Stimulated activated CD8-positive, alpha-beta memory T cell treated with anti-CD3 and anti-CD28 coated beads, Interleukin-7, amount 100 ng/mL, for 24 hours (primary cell): ENCODE measurements at places on chromosomes 2 and 18.

DNA sequence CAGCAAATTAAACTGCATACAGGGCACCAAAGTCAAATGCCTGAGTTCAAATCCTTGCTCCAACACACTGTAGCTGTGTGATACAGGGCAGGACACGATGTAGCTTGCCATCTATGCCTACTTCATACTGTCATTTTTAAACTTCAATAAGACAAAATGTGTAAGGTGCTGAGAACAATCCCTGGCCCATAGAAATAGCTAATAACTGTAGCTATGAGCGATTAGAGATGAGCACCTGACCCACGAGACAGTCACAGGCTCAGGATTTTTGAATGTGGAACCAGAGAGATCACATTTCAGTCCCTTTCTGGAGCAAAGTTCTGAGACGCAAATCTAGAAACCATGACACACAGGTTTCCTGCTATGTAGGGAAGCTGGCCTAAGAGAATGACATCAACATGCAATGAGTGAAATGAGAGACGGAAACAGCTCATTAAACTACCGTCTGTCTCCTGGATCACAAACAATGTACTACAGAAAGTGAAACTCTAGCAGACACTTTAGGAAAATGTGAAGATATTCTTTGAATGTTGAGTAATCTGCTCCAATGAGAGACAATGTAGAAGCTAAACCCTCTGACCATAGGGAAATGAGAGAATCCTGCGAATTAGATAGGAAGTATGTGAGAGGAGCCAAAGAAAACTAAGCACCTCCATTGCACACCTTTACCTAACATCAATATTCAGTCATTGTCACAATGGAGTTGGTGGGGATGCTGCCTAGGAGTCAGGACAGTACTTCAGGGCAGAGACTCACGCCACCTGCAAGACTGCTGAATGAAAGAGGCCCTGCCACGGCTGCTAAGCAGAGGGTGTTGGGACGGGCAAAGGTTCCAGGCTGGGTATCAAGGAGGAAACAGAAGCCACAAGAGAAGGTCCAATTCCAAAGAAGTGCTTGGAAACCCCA is 25.5 kb downstream of the B4GALT6 start:
- no peak for DNase-seq

DNA sequence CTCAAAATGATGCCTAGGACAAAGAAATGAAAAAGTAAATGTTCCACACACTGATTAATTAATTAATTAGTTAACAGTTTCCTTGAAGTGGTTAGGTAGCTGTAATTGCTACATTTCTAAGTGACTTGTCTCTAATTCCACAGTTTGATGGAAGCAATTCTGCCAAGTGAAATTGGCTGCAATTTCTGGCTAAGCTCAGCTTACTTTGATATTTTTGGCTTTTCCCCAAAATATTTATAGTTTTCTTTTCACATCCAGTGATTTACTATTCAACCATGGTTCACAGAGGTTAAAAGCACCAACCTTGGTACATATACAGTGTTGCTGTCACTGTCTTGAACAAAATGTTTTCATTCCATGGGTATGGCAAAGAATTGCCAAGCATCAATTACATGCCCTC is 459.5 kb upstream of the CDH20 start:
- DNase-seq, result no peak

- DNase-seq, result no peak
Observed at GRCh38 chr2:84748341-84748740, 132.5 kb downstream of the TRABD2A start.

GRCh38 chr2:146079216-146079615 is 1559.3 kb upstream of the ZEB2 start:
- DNase-seq, result no peak
